Activated effector memory CD4-positive, alpha-beta T cell treated with anti-CD3 and anti-CD28 coated beads, Interleukin-2, amount 50 U/mL, for 16 hours (primary cell): ENCODE measurements at places on chromosomes 5 and 9.

GRCh38 chr5:43154469-43154868 is 33.8 kb downstream of the ZNF131 start:
- DNase-seq: no peak

GRCh38 chr9:73179589-73179988 is 27.9 kb downstream of the ANXA1 start:
- no peak for DNase-seq

DNA sequence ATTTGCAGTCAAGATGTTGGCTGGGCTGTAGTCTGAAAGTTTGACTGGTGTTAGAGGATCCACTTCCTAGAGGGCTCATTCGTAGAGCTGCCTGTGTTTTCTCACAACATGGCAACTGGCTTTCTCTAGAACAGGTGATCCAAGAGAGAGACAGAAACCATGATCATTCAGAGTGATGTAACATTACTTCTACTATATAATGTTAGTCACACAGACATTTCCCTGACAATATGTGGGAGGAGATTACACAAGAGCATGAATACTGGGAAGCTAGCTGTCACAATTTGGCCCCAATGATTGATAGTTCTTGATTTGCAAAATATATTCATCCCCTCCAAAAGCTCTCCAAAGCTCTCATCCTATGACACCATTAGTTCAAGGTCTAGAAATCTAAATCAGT is 10.9 kb upstream of the TMEM161B start:
- no peak for DNase-seq

GRCh38 chr9:37029304-37029775 is 4.7 kb downstream of the PAX5 start:
- no peak for DNase-seq

DNA sequence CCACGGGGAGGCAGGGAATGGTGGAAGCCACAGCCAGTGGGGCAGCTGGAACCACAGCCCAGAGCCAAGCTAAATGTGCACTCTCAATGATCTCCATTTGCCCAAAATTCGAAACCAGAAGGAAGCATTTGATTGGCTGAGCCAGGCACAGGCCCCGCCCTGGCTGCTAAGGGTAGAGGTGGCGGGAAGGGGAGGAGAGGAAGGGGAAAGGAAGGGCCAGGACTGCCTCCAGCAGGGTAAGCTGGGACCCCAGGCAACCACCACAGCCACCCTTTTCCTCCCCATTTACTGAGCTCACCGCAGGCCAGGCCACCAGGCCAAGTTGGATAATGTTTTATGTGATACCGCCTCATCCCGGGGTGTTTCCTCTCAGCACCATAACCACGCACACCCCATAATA is 100.3 kb upstream of the RAPGEF1 start:
- no peak for DNase-seq

DNA sequence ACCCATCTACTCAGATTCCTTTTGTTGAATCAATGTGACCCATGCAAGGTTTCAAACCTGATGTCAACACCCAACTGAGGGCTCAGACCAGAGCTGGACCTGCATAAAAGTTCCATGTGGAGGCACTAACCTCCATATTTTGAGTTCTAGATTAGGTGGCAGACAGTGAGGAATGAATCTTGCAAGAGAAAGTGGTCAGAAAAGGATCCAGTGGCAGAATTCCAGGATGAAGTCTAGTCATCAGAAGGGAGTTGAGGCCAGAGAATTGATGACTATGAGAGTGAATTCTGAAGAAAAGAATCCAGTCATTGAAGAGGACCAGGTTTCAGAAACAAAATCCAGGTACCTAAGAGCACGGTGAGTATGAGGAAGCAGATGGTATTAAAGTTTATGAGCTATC is 205.1 kb upstream of the RGMB start:
- DNase-seq: no peak

GRCh38 chr5:107340631-107341030 is 330.1 kb downstream of the EFNA5 start:
- no peak for DNase-seq

GRCh38 chr5:179607160-179607931 is 16.1 kb downstream of the HNRNPH1 start:
- DNase-seq: peak; percentile 62

DNA sequence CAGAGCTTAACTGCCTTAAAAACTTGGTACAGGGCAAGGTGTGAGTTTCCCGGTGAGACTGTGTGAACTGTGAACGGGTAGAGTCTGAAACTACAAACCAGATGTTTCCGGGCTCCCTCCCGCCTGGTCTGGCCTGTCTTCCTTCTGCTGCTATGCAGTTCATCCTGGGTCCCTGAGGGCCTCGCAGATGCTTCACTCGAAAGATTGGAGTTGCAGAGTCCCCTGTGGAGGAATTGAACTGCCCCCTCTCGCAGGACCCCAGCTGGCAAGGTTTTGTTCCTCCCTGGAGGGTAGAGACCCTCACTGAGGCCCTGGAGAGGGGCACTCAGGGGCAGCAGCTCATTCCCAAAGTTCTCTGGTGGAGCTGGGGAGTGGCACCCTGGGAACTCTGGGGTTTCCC is 533 bp downstream of the DCANP1 start:
- DNase-seq: no peak

DNA sequence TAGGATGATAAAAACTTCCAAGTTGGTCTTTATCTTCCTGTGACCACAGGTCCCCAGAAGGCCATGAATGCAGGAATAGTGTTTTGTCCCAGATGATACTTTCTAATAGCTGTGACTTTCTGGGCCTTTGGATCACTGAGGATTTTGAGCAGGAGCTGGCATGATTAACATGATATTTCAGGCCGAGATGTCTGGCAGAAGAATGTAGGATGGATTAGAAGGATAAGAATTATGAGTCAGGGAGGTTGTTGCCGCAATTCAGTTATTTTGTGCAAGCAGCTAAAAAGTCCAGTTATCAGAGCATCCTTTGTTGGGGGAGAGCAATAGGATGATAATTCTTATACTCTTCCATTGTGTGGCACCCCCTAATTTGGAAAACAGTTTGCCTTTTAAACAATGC is 189.7 kb downstream of the PSAT1 start:
- no peak for DNase-seq

DNA sequence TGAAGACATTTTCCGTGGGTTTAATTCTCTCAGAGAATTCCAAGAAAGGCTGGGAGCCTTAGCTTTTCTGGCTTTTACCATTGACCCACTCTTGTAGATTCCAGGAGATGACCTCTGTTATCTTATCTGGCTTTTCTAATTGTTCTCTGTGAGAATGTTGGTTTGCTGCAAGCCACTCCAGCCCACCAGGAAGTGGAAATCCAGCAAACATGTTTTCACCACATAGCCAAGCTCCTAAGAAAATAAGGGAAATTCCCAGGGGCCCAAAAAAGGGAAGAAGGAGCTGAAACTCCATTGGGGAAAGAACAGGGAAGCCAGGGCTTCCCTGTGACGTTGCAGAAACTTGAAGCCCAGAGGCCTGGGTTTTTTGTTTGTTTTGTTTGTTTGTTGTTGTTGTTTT is 19.7 kb downstream of the GPR107 start:
- DNase-seq: no peak

- no peak for DNase-seq
Observed at GRCh38 chr5:31196309-31196708, 2.8 kb downstream of the CDH6 start.

- DNase-seq: no peak
Observed at GRCh38 chr5:140678993-140679392, 5.6 kb upstream of the DND1 start.
